ENCODE measurements at places on chromosomes 2 and 18. TPM values are rescaled to one million over a fixed set of nuclear protein-coding genes. Genes with fewer than 3 reads are reported as not detected.

Gene COL3A1
- 0.22 TPM for total RNA-seq

Gene ARHGAP25
- 5.8 TPM for total RNA-seq

Gene TTR
- not detected for total RNA-seq

DNA sequence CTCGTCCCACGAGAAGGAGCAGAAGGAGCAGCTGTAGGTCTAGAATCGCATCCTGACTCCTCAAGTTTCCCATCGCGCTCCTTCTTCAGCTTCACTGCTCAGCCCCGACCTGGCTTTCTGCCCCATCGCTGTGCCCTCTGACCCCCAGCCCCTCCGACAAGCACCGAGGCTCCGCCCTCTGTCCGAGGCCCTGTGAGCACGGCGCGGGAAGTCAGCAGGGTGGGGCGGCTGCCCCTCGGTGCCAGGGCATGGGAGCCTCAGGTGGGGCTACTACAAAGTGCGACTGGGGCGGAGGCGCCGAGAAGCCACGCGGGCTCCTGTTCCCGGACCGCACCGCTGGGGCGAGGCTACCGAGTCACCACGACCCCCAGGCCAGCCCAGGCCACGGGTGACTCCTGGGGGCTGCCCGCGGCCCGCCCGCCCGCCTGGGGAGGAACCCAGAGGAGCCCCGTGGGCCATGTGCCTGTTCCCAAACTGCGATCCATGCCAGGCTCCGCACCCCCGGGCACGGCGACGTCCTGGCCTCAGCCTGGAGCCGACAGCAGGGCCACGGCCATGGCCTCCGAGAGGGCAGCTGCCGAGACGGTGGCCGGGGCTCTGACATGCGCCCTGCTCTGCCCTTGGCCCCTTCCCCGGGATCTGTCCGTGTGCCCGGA is 36.6 kb upstream of the ID2 start:
- no peak overlapping the region for H3K27ac ChIP-seq
- H3K27me3 ChIP-seq, result no peaks in the 10 kb centered on the region
- peaks cover 28% of the 10 kb centered on the region for H3K4me1 ChIP-seq
- no peak for DNase-seq
- no peaks in the 10 kb centered on the region for H3K36me3 ChIP-seq

DNA sequence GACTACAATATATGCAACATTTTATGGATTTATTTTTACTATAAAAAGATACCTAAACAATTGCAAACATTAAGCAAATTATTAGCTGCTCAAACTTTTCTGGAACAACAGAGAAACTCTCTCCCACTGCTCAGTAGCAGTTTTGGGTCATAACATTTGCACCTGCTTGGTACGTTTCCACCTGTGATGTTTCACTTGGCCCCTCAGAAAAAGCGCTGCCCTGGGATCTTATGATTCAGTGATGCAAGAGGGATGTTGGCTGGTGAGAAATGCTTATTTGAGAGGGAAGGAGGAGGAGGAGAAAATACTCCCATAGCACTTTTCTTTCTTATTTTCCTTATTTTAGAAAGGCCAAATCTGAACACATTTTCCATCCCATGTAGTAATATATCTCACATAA is 9.2 kb downstream of the IRS1 start:
- H3K27ac ChIP-seq, result no peak overlapping the region
- no peaks in the 10 kb centered on the region for H3K27me3 ChIP-seq
- no peak overlapping the region for H3K4me3 ChIP-seq
- H3K36me3 ChIP-seq, result no peaks in the 10 kb centered on the region
- H3K4me1 ChIP-seq, result peaks cover 33% of the 10 kb centered on the region
- DNase-seq, result no peak

GRCh38 chr2:31382452-31383120 is 32.0 kb downstream of the XDH start:
- no peak for DNase-seq
- no peak overlapping the region for H3K27ac ChIP-seq
- no peak overlapping the region for H3K4me3 ChIP-seq
- no peaks in the 10 kb centered on the region for H3K36me3 ChIP-seq
- H3K27me3 ChIP-seq, result no peaks in the 10 kb centered on the region

DNA sequence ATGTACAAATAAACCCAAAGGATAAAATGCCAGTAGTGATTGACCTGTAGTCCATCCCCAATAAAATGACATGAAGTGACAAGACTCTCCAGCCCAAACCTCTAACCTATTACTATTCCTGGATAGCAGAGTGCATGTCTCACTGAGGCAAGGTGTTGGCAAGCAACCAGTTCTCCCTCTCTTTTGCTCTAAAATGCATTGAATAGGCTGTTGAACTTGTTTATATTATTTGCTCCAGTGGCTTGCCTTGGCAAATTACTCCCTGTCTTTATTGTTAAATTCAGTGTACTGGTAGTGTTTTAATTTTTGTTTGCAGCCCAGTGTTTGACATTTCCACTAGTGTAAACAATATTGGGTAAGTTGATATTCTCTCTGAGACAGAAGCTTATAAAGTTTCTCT is 70.5 kb downstream of the CSRNP3 start:
- H3K36me3 ChIP-seq, result no peaks in the 10 kb centered on the region
- H3K27me3 ChIP-seq, result no peaks in the 10 kb centered on the region
- no peaks in the 10 kb centered on the region for H3K4me1 ChIP-seq
- H3K4me3 ChIP-seq, result no peak overlapping the region

DNA sequence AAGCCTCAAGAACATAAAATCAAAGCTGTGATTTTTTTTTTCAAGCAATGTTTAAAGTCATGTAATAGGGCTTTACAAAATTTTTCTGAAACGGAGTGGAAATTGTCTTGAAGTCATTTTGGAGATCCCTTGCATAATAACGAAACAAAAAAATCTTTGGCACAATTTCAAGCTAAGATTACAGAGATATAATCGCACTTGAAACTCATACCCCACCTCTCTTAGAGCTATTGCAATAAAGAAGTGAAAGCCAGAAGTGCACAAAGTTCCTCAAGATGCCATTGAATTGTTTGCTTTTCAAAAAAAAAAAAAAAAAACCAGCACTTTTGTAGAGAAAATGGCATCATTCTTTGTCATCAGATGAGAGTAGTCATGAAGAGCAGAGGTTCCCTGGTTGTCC is 152.3 kb downstream of the PAX3 start:
- H3K4me3 ChIP-seq, result no peak overlapping the region
- no peaks in the 10 kb centered on the region for H3K36me3 ChIP-seq
- no peak overlapping the region for H3K27ac ChIP-seq
- DNase-seq, result no peak

- no peak overlapping the region for H3K4me3 ChIP-seq
- H3K27ac ChIP-seq, result no peak overlapping the region
- H3K27me3 ChIP-seq, result no peaks in the 10 kb centered on the region
- peak; percentile 71 for DNase-seq
- no peaks in the 10 kb centered on the region for H3K36me3 ChIP-seq
- H3K4me1 ChIP-seq, result no peaks in the 10 kb centered on the region
These were observed 20.6 kb upstream of the ATRAID start for GRCh38 chr2:27191070-27191829.

DNA sequence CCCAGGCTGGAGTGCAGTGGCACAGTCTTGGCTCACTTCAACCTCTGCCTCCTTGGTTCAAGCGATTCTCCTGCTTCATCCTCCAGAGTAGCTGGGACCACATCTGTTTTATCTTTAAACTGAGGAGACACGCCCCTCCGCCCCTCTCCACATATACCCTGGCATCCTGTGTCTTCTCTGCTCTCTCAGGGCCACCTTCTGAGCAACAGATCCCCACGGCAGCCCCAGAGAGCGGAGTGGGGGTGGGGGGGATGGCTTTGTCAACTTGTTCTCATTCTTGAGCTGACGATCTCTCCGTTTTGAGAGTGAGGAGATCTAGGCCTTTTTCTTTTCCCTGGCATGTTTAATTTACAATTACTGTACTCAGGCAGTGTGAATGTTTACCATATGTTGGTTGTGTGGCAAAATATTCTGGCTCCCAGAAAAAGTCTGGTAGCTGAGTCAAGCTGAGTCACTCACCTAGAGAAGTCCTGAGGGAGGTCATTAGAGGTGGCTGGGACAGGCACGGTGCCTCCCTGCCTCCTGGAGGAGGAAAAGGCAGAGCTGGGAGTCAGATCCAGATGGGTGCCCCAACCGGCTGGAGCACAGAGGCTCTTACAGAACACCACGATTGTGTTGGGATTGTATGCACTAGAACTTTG is 19.5 kb upstream of the ID2 start:
- DNase-seq, result no peak
- no peak overlapping the region for H3K27ac ChIP-seq
- no peaks in the 10 kb centered on the region for H3K4me1 ChIP-seq

DNA sequence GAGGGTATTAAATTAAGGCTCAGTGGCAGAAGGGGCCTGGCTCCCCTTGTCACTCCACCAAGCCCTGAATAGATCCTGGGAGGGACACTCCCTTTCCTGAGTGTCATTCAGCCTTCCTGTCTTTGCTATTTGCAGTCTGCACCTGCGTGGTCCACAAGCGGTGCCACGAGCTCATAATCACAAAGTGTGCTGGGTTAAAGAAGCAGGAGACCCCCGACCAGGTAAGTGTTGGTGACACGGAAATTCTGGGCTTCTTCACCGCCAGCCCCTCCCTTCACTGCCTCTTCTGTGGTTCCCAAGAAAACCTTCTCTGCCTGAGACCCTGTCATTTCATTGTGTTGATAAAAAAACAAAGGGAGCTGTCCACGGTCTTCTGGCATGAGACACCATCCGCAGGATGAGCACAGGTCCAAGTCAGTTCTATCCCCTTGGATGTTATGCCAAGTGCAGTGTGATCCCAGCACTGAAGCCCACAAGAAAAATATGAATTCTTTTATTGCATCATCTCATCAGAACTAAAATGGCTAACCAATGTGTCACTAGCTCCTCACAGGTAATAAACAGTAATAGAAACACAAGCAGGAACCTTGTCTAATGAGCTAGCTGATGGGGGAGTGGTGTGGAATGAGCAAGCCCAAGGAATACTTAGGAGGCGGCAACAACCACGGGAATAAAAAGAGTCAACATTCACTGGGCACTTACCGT is 316.9 kb upstream of the EPAS1 start:
- no peaks in the 10 kb centered on the region for H3K4me1 ChIP-seq
- no peaks in the 10 kb centered on the region for H3K27me3 ChIP-seq
- H3K4me3 ChIP-seq, result no peak overlapping the region
- H3K27ac ChIP-seq, result no peak overlapping the region
- H3K36me3 ChIP-seq, result no peaks in the 10 kb centered on the region
- DNase-seq, result no peak

DNA sequence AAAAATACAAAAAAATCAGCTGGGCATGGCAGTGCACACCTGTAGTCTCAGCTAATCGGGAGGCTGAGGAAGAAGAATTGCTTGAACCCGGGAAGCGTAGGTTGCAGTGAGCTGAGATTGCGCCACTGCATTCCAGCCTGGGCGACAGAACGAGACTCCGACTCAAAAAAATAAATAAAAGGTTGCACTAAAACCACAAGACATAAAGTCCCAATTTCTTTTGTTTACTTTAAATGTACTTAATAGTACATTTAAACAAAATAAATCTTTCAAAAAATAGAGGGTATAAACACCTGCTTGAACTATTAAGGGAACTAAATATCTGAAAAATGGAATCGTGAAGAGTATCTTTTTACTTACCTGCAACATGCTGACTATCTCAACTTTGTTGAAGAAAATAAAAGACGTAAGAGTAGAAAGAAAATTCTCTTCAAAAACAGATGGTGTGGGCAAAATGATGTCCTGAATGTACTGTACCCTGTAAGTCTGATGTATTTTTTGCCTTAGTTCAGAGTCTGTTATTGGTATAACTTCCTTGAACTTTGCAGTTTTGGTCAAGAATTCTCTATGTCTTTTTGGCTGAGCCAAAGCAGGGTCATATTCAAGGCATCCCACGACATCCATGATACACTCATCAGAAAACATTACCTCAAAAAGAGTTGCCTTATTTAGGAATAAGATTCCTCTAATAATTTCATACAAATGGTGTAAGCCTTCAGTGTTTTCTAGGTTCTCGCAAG is 19.2 kb downstream of the PPP4R3B start:
- H3K36me3 ChIP-seq, result no peaks in the 10 kb centered on the region
- H3K4me1 ChIP-seq, result no peaks in the 10 kb centered on the region
- no peak overlapping the region for H3K4me3 ChIP-seq
- no peak for DNase-seq
- no peaks in the 10 kb centered on the region for H3K27me3 ChIP-seq

DNA sequence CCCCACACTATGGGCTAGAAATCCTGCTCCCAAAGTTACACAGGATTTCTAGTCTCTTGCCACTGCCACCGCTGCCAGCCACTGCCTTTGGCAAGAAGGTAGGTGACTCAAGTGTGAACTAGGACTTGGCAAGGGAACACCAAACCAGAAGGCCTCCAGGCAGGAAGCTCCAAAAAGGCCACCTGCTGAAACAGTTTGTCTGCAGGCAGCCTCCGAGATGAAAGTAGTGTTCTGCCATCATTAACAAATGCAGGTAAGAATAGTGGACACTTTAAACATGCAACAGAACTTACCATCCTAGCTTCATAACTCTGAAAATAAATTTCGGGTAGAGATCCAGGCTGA is 3.9 kb downstream of the ANKRD44 start:
- H3K27me3 ChIP-seq, result peaks cover 36% of the 10 kb centered on the region
- H3K4me3 ChIP-seq, result no peak overlapping the region
- DNase-seq, result no peak
- peaks cover 6% of the 10 kb centered on the region for H3K4me1 ChIP-seq

DNA sequence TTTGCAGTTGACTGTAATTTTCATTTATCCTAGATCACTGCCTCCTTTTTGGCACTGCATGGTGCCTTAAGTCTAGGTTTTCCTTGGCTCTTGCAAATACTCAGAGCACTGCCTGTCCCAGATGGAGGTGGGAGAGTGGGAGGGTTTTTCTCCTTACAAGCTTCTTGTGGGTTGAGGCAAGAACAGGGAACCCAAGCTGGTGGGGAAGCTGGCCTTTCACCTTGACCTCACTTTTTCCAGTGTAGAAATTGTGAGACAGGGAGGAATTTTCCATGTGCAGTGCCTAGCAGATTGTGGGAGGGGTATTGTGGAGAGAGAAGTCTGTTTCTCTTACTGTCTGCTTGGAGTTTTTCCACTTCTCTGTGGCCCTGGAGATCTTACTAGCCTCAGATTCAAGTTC is 21.5 kb downstream of the GALNT1 start:
- no peak for DNase-seq
- no peaks in the 10 kb centered on the region for H3K36me3 ChIP-seq
- no peaks in the 10 kb centered on the region for H3K27me3 ChIP-seq
- H3K27ac ChIP-seq, result no peak overlapping the region

DNA sequence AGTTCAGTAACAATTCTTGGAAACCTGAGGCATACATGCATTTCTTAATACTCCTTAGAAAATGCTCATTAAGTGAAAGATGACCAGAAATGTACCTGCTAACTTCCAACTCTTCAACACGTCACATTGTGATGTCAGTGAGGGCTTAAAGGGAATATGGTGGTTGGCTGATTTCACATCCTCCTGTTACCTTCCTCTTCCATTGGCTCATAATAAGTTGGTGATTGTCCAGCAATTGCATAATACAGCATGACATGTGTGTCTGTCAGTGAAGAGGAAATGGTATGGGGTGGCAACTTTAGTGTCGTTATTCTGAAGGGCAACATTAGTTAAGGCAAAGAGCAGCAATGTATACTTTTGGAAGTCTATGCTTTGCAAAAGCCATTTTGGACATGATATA is 26.0 kb downstream of the PLEK start:
- DNase-seq, result no peak
- H3K4me1 ChIP-seq, result peaks cover 12% of the 10 kb centered on the region
- H3K27me3 ChIP-seq, result no peaks in the 10 kb centered on the region
- no peaks in the 10 kb centered on the region for H3K36me3 ChIP-seq
- H3K4me3 ChIP-seq, result no peak overlapping the region
- no peak overlapping the region for H3K27ac ChIP-seq

- no peak for DNase-seq
- H3K4me1 ChIP-seq, result peaks cover 6% of the 10 kb centered on the region
- H3K4me3 ChIP-seq, result no peak overlapping the region
- H3K36me3 ChIP-seq, result no peaks in the 10 kb centered on the region
These were observed 36.5 kb upstream of the DLX1 start for GRCh38 chr2:172048508-172049503.

Data from neural progenitor cell (in vitro differentiated cells).